NCI-H526 (cell line): ENCODE measurements at places on chromosomes 4 and X.

- DNase-seq: no peak
These were observed 126.0 kb upstream of the PAQR3 start for GRCh38 chr4:79065262-79065661.

DNA sequence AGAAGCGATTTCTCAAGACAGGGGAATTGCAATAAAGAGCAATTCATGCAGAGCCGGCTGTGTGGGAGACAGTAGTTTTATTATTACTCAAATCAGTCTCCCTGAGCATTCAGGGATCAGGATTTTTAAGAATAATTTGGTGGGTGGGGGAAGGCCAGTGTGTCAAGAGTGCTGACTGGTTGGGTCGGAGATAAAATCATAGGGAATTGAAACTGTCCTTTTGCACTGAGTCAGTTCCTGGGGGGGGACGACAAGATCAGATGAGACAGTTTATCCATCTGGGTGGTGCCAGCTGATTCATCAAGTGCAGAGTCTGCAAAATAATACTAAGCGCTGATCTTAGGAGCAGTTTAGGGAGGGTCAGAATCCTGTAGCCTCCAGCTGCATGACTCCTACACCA, 502.4 kb downstream of the NLGN4X start:
- DNase-seq: no peak

GRCh38 chr4:108036213-108036612, 46.5 kb downstream of the HADH start:
- no peak for DNase-seq

DNA sequence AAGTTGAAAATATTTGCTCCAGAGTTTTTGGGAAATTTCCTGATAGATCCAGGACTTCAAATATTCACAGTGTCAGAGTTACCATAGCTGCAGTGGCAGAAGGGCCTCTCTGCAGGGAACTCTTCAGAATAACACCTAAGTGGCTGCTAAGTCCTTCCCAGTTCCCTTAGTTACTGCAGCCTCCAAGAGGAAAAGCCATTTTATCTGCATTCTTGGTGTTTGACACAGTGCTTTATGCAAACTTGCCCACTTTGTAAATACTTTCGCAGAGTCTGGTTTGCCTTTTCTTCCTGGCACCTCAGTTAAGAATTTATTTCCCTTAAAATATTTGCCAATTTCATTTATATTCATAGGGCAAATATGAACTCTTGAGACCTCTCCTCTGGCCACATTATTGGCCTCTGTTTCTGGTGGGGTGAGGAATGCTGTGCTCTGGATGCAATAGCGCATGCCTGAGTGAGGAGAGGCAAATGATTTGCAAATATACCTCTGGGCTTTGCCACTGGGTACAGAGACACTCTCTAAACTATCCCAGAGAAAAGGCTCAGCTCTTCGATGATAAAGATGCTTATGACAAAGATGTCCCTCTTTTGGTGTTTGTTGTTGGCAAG, 566.3 kb upstream of the NR3C2 start:
- DNase-seq: no peak

GRCh38 chr4:182175788-182176519, 67.2 kb upstream of the TENM3 start:
- no peak for DNase-seq

GRCh38 chr4:61527888-61528287, 327.8 kb downstream of the ADGRL3 start:
- DNase-seq: no peak

DNA sequence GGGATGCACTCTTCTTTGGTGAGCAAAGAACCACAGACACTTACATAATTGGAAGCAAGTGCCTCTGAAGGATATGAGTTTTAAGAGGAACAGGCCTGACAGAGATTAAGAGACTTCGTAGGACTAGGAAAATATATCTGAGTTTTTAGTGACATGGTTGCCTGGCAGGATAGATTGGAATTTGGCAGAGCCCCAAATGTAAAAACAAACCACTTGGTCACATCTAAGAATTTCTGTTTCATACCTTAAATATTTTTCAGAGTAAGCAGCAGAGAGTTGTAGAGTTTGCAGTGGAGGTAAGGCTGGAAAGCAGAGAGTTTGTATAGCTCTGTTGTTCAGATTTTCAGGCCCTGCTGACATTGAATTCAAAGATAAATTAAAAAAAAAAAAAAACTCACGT, 150.1 kb upstream of the MAGEB2 start:
- DNase-seq: no peak

GRCh38 chrX:72094894-72095293, 36.8 kb downstream of the RTL5 start:
- peak; percentile 1 for DNase-seq

- no peak for DNase-seq
These were observed 92.5 kb downstream of the TLL1 start for GRCh38 chr4:165965503-165965902.

DNA sequence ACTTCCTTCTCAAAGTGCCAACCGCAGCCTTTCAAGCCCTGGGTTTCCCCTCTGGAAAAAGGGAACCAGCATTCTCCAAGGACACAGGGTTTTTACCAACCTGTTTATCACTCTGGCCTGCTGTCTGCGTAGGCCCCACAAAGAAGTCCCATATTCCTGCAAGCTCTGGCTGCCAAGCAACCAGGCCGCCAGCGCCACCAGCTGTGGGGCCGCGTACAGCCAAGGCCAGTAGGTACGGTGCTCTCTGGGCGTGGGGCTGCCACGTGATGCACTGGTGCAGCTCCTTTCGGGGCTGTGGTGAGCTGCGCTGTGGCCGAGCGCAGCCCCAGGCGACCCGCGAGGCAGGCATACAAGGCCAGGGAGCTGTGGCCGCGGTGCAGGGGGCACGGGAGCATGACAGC, 22.1 kb downstream of the LUZP4 start:
- no peak for DNase-seq

- DNase-seq: no peak
These were observed 9.9 kb downstream of the BEND4 start for GRCh38 chr4:42142591-42142990.

DNA sequence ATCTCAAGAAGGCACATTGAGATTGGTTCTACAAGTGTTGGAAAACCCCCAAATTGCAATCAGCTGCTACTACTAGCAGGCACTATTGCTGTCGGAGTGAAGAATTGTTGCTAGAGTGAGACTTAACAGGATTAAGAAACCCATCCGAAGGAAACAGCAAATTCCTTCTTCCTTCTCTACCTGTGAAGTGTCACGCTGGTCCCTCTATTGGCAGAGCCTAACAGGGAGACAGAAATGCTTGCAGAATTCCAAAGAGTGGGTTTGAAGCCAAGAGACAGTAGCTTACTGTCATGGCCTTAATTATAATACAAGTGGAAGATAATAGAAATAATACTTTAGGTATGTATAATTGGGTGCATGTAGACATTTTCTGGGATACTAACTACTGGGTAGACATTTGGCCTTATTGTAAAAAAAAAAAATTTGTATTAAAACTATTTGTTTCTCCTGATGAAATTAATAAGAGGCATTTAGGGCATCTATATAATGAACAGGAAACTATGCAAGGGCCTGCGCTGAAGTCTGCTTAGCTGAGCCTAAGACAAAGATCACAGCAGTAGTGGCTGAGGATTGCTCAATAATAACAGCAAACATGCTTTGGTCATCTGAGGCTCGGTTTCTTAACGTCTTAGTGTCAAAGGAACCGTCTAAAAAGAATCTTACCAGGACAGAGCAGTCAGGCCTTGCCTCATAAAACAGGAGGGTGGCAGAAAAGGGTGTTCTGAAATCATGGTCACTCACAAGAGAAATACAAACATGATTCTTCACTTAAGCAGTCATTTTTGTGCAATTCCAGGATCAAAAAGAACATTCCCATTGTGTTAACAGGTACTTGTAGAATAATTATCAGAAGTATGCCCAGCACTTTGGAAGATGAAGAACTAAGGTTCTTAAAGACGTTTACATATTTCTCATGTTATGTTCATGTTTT, 40.8 kb downstream of the FAM241A start:
- DNase-seq: no peak

- DNase-seq: no peak
These were observed 144.2 kb upstream of the GEMIN8 start for GRCh38 chrX:14173873-14174272.

GRCh38 chrX:53280331-53281320, 758 bp downstream of the IQSEC2 start:
- no peak for DNase-seq

GRCh38 chrX:15673970-15674369, 9.4 kb upstream of the CLTRN start:
- no peak for DNase-seq

- DNase-seq: no peak
These were observed 456.5 kb upstream of the ADGRL3 start for GRCh38 chr4:60743654-60744053.

DNA sequence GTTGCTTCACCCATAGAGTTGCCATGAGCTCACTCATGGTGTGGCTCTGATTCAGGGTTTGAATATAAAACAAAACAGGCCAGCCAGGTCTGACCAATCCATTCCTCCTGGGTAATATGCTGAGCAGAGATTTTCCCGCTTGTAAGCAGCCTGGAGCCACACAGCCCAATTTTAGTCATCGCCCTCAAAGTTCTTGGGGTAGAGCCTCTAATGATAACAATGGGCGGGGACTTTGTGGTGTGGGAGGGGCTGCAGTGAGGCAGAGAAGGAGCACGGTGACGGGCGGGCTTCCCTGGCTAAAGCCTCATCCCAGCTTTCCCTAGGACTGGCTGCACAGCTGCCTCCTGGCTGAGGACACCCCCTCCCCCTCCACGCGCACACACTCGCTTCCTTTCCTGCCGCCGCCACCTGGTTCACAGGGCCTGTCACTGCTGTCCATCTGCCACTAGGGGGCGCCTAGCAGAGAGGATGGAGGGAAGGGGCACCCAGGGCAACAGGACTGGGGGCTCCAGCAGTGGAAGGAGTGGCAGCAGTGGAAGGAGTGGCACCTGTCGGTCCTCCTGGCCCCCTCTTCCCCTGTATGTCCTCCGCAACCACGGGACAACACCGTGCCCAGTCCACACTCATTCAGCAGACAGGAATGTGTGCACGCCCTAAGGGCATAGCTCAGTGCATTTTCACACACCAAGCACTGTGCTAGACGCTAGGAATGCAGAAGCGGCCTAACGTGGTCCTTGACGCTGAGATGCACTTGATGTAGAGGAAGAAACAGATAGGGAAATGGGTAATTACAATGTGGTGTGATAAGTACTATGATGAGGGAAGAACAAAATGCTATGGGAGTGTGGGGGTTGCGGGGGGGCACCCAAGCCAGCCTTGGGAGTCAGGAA, 26.8 kb downstream of the PRPS1 start:
- peak; percentile 36 for DNase-seq

DNA sequence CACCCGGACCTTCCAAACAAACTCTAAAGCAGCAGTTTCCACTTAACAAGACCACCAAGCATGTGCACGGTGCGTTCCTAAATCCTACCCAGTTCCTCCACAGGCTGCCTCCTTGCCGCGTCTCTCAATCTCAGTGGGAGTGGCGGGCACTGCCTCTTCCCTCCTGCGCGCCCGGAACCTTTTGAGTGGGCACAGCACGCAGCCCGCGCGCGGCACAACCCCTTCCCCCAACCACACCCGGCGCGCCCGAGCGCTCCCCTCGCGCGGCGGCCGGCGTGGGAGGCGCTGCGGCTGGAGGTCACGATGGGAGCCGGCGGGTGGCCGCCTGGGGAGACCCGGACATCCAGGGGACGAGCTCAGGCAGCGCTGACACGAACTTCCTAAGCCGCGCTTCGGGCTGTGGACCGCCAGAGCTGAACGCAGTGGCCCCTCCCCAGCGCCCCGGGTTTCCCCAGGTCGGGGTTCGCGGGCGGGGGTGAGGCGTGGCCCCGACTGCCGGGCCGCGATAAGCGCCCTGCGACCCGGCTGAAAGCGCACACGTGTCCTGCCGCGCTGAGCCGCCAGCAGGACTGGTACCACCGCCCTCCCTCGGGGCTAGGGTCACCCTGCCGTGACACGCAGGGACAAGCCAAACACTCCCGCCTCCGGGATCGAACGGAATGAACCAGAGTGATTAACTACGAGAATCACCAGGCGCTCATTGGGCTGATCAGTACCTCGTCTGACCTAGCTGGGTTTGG, at the start of gene ABCG2:
Gene ABCG2, minus strand, starts transcription at position 151 of the 740 bp plus-strand sequence. CDS start 18,644 bp downstream, outside the sequence.
- DNase-seq: no peak

GRCh38 chr4:173316060-173316459, 18.1 kb downstream of the HMGB2 start:
- no peak for DNase-seq

DNA sequence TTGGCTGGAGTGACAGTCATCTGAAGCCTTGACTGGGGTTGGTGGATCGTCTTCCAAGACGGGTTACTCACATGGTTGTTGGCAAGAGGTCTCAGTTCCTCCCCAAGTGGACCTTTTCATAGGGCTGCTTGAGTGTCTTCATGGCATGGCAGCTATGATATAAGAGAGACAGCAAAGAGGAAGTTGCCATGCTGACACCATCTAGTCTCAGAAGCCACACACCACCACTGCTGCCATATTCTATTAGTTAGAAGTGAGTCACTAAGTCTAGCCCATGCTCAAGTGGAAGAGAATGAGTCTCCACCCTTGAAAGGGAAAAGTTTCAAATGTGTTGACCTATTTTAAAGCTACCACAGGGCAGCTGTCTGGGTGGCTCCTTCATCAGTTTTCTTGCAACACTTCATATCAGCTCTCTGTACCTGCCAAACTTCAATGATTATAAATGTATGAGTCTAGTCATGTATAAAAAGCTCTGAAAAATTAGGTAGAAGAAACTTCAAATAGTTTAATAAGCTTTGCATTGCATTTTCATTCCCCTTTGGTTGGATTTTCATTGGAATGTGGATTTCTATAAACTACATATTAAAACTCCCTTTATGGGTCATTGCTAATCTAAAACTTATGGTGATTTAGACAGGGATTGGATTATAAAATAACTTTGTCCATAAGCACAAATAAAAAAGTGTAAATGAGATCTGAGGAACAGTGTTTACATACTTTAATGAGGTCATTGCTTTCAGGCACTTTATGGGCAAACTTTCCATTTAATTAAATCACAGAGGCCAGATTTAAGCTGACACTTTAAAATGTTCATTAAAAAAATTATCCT, 68.0 kb upstream of the ATXN3L start:
- DNase-seq: no peak

- no peak for DNase-seq
These were observed 139.1 kb downstream of the MAB21L2 start for GRCh38 chr4:150720973-150721518.

DNA sequence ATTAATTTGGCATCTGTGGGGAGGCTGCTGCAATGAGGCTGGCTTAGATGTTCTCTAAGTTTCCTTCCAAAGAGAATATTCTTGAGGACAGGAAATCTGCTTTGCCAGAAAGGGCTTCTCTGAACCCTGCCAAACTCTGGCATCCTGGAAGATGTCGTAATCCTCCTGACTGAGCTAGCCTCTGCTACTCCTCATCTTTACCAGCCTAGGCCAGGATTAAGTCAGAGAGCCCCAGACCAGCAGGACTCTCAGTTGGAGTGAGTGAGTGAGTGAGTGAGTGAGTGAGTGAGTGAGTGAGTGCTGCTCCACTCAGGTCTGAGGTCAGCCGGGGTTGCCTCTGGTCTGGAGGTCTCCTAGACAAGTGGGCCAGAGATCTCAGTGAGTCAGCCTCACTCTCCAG, 104.9 kb upstream of the SOD3 start:
- DNase-seq: no peak

GRCh38 chr4:123651536-123652180, 255.1 kb downstream of the SPRY1 start:
- peak; percentile 13 for DNase-seq
